CD8-positive, alpha-beta memory T cell (primary cell): ENCODE measurements at places on chromosomes 4 and X. TPM values are rescaled to one million over a fixed set of nuclear protein-coding genes. Genes with fewer than 3 reads are reported as not detected.

TKTL2 gene
- not detected for total RNA-seq

ATXN3L gene
- not detected for total RNA-seq

CPE gene
- not detected for total RNA-seq

HSD17B10 gene
- total RNA-seq, result 155 TPM

BGN gene
- total RNA-seq, result not detected

PFKFB1 gene
- total RNA-seq, result 0.53 TPM

NCAPG gene
- total RNA-seq, result 48.2 TPM

TNIP2 gene
- 92.3 TPM for total RNA-seq

TSPAN7 gene
- not detected for total RNA-seq

GSTCD gene
- total RNA-seq, result 22.4 TPM

TEX11 gene
- not detected for total RNA-seq

PNMA6A gene
- 1.8 TPM for total RNA-seq

FABP2 gene
- total RNA-seq, result not detected

PPM1K gene
- 44.3 TPM for total RNA-seq

SPINK2 gene
- total RNA-seq, result 2.1 TPM

CDKL5 gene
- 1.5 TPM for total RNA-seq

SCML2 gene
- 2.8 TPM for total RNA-seq

GRCh38 chr4:127667116-127667515, 34.4 kb downstream of the INTU start:
- no peak for DNase-seq

DNA sequence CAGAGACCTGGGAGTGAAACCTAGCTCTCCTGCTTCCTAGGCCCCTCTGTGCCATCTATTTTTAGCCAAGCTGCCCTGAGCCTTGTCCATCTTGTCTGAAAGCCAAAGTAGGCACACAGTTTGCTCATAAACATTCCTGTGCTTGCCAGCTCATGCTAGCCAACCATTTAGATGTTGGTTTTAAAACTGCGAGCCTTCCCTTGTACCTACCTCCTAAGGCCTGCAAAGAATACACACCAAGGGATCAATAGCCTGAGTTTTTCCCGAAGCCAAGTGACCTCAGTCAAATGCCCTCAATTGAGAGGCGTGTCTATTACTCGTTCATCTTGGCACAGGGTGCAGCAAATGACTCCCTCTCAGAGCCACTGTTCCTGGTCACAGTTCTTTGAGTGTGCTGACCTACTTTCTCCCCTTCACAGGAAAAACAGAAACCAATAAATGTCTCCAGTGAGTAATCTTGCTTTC, 48.5 kb downstream of the ZCCHC12 start:
- no peak for DNase-seq

GRCh38 chrX:110066488-110067225, 63.7 kb downstream of the TMEM164 start:
- DNase-seq, result no peak

GRCh38 chrX:129932821-129933321, 26.9 kb downstream of the UTP14A start:
- no peak for DNase-seq

GRCh38 chr4:53100501-53101190, 238.5 kb downstream of the RASL11B start:
- no peak for DNase-seq

- no peak for DNase-seq
Measured at GRCh38 chr4:76476571-76476970, 41.5 kb downstream of the SHROOM3 start.

- no peak for DNase-seq
Measured at GRCh38 chr4:165461159-165461821, 82.5 kb downstream of the CPE start.

GRCh38 chr4:2136726-2137125, 77.6 kb downstream of the NAT8L start:
- DNase-seq, result no peak

DNA sequence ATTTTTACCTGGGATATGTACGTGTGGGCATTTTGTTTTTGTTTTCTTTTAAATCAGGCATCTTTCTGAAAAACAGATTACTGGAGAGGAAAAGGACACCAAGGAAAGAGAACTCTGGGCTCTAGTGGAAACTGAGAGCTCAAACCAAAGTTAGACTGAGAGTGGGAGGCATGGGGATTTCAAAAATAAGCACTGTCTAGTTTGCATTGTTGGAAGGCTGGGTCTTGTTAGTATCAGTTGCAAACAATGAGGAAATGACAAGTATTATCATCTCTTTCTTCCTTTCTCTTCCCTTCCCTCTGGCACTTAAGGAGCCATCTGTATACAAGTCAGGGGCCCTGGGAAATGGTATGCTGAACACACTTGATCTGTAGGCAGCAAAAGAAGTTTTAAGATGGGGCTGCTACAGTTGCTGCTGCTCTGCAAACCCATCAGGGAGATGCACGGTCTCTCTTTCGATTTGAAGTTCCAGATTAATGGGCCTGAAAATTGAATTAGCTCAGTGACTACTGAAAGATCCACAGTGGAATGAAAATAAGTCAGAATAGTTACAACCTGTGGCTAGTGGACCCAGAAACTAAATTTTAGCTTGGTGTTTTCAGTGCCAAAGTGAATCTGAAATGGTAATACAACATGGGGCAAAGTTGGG, 48.0 kb upstream of the GRXCR1 start:
- no peak for DNase-seq

- no peak for DNase-seq
Measured at GRCh38 chrX:119690921-119691716, 1.8 kb downstream of the SEPTIN6 start.

DNA sequence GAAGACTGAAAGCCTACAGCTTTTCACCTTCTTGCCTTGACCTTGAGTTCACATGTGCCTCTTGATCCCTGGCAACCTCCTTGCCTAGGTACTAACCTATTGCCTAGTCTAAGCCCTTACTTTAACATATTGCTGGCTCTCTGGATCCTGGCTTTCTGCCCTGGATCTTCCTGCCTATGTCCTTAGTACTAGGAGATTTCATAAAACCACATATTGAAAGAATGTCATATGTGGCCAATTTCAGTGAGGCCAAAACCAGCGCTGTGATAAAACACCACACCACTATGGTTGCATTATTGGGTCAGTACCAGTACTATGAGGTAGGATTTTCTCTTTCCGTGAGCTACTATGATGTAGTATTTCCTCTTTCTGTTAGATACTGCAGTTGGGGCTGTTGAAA, 80.4 kb downstream of the CT47B1 start:
- DNase-seq, result no peak

DNA sequence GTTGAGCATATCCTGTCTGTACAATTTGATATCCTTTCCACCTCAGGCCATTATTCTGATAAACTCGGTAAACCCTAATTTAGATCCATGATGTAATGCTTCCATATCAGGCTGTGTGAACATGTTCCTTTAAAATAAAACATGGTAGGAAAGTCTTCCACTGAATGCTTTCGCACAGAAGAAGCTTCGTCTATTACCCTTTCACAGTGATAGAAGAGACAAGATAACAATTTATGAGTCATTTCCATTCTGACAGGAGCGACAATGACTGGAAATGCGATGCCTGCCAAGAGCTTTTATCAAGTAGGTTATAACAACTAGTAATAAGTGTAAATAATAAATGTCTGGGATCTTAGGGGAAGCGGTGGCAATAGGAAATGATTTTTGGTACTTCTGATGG, 98.8 kb downstream of the TTC29 start:
- DNase-seq, result no peak

- DNase-seq, result no peak
Measured at GRCh38 chr4:98630737-98631454, 27.5 kb downstream of the TSPAN5 start.

GRCh38 chr4:120839334-120839973, 83.1 kb downstream of the PRDM5 start:
- DNase-seq, result no peak

GRCh38 chrX:22760513-22761057, 239.2 kb upstream of the DDX53 start:
- no peak for DNase-seq

DNA sequence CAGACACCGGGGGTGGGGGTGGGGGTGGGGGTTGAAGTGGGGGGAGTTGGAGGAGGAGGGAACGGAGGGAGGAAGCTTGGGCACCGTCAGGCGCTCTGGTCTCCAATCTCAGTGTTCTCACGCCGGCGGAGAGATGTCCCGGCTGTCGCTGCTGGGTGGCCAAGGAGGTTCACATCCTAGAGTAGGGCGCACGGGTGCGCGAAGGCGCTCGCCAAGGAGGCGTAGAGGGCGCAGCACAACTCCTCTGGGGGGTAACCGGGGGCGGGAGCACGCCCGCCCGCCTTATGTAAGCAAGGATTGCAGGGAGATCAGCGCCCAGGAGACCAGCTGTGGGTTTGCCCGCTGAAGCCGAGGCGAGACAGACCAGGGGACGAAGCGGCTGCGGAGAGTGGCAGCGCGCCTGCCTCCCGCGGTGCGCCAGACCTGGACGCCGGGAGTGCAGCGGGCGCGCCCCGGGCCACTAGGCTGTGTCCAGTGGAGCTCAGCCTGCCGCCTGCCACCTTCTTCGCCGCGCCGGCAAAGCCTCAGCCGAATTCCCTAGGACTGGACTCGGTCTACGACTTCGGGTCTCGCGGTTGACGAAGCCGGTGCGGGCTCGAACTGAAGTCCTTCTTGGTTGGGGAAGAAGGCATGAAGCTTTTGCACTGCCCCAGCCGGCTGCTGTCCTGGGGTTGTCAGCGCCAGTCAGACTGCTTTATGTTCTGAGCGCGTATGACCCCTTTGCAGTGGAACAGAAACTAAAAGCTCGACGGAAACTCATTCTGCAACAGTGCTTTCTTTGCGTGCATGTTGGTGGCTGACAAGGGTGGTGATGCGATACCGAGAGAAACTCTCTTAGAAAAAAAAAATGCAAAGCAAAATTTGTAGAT, 707 bp upstream of the UNC5C start:
- DNase-seq, result no peak

- no peak for DNase-seq
Measured at GRCh38 chrX:70313503-70313902, 23.6 kb downstream of the KIF4A start.

GRCh38 chr4:46270986-46271596, 118.8 kb downstream of the GABRA2 start:
- no peak for DNase-seq

- DNase-seq, result no peak
Measured at GRCh38 chr4:165053645-165054044, at the start of gene TRIM75. TRIM75 (plus strand) TSS chr4:165053866; CDS start chr4:165059148, 5,282 bp downstream.

GRCh38 chr4:16608123-16608522, 290.3 kb downstream of the LDB2 start:
- no peak for DNase-seq

DNA sequence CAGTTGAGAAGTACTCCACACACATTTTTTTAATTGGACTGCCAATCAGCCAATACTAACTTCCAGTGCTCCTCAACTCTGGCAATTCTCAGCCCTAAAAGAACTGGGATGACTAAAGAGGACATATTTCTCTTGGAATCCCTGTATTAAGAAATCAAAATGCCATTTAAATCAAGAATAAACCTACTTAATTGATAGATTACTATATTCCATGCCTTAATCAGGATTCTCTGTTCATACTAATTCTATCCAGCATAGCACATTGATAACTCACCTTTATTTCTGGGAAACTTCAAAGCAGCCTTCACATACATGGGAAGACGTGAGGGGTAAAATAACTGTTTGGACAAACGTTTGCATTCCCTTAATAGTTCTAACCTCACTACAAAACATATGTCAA, 93.0 kb upstream of the DKK2 start:
- no peak for DNase-seq

- DNase-seq, result peak; percentile 69
Measured at GRCh38 chrX:102899940-102900916, 36.8 kb upstream of the RAB40AL start.

DNA sequence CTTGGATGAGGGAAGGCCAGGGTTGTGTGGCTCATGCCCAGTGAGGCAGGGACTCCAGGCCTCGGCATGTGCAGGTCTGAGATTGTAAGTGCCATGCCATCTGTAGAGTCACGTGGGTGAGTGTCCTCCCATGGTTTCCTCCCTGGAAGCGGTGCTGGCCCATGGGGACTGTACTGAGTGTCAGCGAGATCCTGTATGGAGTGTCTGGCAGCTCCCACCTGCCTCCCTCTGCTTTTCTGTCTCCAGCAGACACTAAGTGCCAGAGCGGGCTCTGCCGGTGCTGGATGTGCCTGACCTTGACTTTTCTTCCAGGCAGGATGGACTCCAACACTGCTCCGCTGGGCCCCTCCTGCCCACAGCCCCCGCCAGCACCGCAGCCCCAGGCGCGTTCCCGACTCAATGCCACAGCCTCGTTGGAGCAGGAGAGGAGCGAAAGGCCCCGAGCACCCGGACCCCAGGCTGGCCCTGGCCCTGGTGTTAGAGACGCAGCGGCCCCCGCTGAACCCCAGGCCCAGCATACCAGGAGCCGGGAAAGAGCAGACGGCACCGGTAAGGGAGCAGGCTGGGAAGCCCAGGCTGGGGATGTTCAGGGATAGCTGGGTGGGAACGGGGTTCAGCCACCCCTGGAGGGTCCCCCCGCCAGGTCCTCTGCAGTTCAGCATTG, 7.6 kb downstream of the WFS1 start:
- no peak for DNase-seq

GRCh38 chr4:12472087-12472486, 1012.1 kb downstream of the RAB28 start:
- DNase-seq, result no peak

- no peak for DNase-seq
Measured at GRCh38 chr4:183455431-183456195, 11.2 kb downstream of the CDKN2AIP start.

- no peak for DNase-seq
Measured at GRCh38 chrX:87578978-87579377, 61.4 kb downstream of the KLHL4 start.
